IPS DF 19.7 (cell line): ENCODE measurements at places on chromosomes 11 and 22.
A peak's percentile ranks its signal among the peaks of the same experiment; 100 is the strongest.

GRCh38 chr11:1406571-1407485 lies 17.1 kb downstream of the BRSK2 start:
- no peak for DNase-seq

DNA sequence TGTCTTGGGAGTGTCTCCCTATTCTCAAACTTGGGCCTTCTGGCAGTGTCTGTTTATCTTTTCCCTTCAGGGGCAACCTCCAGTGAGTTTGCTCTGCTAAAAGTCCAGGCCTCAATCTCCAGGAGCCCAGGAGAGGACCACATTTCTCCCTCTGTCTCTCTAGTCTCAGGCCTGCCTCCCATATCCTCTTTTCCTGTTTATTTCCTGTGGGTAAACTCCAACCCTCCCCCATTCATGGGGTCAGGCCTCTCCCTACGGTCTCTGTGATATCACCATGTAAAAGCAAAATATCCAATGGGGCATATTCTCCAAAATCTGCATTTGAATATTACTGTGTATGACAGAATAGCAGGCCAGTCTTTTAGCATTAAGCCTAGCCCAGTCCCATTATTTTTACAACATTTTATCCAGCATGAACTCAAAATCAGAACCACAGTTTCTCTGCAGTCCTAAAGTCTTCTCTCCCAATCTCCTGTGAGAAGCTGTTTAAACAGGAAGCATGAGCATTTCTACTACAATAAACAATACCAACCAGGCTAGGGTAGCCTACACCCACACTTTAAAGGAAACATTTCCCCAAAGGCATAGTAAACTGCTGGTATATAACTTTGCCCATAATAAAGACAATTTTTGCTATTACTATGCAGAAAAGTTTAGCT lies 18.0 kb upstream of the TMEM135 start:
- no peak for DNase-seq

DNA sequence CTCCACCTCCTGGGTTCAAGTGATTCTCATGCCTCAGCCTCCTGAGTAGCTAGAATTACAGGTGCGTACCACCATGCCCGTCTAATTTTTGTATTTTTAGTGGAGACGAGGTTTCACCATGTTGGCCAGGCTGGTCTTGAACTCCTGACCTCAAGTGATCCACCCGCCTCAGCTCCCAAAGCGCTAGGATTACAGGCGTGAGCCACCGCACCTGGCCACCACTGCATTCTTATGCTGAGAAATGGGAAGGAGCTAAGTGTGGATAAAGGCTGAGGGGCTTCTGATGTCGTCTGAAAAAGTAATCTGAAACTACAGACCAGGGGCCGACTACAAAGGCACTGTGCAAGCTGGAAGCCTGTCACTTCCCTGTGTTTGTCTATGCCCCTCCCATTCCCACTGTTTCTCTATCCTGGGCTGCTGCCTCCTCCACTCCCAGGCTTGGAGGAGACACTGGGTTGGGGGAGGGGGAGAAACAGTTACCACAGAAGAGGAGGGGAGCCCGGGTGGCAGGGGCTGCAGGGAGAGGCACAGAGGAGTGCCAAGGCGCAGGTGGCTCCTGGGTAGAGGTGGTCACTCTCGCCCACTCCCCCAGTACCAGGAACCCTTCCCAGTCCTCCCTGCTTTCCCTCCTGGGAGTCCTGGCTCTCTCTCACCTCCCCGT lies 2.9 kb upstream of the MTA2 start:
- DNase-seq, result no peak

- no peak for DNase-seq
These were observed 35.4 kb downstream of the RSPH14 start for GRCh38 chr22:23106344-23106743.

DNA sequence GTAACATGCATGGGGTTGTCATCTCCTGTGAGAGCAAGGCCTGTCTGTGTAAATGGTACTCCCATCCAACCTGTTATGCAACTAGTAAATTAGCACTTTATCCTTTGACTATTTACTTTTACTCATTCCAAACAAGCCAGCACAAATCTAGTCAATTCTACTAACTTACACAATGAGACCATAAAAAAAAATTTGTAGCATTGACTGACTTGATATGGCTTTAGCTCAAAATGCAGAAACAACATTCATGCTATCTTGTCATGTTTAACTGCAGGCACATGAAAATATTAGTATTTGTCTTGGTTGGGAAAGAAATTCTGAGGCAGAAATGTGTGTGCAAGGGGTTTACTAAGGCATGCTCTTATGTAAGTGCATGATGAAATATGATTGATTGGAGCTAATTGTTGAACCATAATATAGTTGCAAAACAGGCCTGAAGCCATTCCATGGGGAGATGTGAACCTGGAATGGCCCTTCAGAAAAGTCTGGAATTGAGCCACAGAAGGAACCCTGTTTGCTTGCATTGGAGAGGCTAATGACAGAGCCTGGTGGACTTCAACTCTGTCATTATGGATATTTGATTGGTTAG lies 2.5 kb downstream of the SLC22A25 start:
- DNase-seq, result no peak

DNA sequence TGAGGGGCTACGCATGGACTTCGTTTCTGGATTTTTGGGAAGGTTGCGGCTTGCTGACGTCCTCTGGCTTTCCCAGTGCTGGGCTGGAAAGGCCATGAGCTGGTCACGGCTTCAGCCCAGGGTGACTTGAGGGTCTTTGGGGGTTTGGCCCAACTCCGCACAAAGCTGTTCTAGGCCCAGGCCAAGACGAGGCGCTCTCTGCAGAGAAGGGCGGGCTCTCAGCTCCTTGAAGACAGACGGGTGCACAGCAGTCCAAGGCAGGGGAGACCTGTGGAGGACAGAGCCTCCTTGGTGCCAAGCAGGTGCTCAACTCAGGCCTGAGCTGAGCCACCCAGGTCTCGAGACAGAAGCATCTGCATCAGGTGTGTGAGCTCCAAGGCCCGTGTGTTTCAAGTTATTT lies 1003.7 kb downstream of the BRD1 start:
- no peak for DNase-seq

GRCh38 chr11:102109896-102110760 lies at the start of gene YAP1:
Gene YAP1, plus strand, starts transcription at chr11:102110447. Its CDS starts 402 bp downstream, at chr11:102110849.
- DNase-seq, result peak; percentile 52

GRCh38 chr11:78350091-78350645 lies 67.5 kb downstream of the GAB2 start:
- no peak for DNase-seq

DNA sequence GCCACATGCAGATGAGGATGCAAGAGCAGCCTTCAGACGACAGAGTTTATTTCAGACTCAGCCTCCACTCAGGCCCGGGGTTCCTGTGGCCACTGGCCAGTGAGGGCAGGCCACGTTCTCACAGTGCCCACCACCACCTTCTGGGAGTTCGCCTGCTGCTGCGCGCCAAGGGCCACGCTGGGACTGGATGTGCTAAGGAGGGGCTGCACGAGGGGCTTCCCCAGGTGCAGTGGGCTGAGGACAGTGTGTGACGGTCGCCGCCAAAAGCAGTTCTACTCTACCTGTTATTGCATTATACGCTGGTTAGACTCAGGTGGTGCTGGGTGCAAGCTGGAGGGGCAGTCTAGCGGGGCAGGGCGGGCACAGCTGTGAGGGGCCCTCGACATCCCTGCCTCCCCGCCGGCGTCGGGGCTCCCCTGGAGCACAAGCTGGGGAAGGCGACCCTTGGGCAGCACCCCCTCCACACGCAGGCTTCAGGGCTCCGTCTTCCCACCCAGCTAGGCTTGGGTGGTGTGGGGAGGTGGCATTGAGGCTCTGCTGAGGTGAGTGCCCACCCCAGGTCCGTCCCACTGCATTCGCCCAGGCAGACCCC lies 2.7 kb downstream of the CEND1 start:
- no peak for DNase-seq

DNA sequence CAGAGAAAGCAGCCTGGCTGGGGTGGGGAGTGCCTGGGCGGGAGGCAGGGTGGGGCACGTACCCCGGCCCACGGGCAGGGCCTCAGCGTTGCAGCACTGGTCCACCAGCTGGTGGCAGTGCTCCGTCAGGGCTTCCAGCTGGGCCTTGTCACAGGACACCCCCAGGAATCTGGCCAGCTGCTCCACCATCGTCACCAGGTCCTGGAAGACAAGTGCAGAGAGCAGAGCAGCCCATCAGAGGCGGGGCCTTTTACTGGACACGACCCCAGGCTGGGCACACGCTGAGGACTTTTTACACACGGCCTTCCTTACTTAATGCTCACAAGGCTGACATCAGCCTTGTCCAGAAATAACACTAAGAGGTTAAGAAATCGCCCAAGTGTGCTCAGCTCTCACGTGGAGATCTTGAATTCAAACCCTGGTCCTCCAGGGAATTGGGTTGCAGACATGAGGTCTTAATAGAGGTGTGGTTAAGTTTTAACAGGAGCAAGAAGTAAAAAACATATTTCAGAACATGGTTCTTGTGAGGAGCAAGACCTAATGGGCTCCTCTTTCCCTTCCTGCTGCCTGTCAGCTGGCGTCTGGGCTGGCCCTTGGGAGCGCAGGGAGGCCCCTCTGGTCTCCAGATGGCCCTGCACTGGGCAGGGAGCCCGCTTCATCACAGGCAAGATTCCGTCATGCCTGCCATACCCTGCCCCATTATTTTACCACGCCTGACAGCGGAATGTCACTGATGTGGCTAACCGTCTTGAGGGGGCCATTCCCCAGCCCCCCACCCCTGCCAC lies 17.1 kb upstream of the EFCAB6 start:
- no peak for DNase-seq

GRCh38 chr11:27553186-27553585 lies 46.6 kb upstream of the LIN7C start:
- no peak for DNase-seq

DNA sequence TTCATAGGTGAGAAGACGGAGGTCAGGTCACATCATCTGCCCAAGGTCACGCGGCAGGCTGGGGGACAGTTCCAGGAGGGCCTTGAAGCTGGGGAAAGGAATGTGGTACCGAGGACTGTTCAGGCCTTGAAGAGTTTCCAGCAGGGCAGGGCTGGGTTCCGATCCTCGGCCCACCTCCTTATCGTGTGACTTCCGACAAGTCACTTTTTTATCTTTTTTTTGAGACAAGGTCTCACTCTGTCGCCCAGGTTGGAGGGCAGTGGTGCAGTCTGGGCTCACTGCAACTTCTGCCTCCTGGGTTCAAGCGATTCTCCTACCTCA lies 623 bp downstream of the NDUFS8 start:
- no peak for DNase-seq

GRCh38 chr11:67415501-67416304 lies at the start of gene CARNS1:
Gene CARNS1, plus strand, starts transcription at chr11:67415678. Its CDS starts 522 bp downstream, at chr11:67416200.
- DNase-seq, result no peak

DNA sequence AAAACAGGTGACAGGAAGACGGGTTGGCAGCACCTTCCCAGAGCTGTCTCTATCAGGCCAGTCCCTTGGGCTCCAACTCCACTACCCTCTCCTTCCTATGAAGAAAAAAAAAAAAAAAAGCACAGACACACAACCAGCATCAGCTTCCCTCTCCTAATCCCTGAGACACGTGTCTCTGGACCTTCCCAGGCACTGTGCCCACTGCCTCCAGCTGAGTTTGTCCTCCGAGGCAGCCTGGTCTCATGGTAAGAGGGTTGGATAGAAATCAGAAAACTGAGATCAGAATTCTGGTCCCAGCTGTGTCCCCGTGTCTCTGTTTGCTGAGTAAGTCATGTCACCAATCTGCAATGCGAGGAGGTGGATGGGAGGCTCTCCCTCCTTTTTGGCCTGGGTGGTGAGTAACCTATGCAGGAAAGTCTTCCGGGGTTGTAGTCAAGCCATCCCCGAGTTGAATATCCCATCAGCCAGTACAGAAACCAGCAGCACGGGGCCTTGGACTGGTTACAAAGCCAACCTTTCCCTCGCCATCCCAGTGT lies 193.7 kb upstream of the TBCEL start:
- DNase-seq, result no peak

GRCh38 chr22:46062971-46063631 lies 86.1 kb upstream of the WNT7B start:
- DNase-seq, result no peak

DNA sequence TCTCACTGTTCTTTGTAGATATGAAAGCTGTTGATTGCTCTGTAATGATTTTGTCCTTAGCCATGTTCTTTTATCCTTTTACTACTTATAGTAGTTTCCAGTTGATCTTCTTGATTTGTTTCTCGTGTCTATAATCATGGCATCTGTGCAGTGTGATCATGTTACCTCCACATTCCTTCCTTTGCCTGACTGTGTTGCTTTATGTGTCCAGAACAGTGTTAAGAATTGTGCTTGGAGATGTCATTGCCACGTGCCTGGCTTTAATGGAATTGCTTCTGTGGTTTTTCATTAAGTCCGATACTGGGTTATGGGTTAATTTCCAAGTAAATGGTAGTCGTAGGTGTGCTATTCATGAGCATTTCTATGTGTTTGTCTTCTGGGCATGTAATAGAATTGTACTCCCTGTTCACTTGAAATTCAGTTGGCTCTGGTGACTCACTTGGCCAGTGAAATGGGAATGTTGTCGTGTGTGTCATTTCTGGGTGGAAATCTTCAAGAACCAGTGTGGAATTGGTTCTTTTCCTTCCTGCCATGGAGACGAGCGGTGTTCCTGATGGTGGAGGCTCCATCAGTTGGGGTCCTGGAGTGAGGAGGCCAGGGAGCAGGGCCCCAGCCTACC lies 6.8 kb downstream of the GTSE1 start:
- no peak for DNase-seq

- no peak for DNase-seq
These were observed 158.4 kb downstream of the TEAD1 start for GRCh38 chr11:12832480-12833224.
